ENCODE measurements at places on chromosomes 16 and 17.
A peak's percentile ranks its signal among the peaks of the same experiment; 100 is the strongest.

GRCh38 chr16:12311877-12312276 lies 335.3 kb downstream of the SNX29 start:
- no peak for DNase-seq

DNA sequence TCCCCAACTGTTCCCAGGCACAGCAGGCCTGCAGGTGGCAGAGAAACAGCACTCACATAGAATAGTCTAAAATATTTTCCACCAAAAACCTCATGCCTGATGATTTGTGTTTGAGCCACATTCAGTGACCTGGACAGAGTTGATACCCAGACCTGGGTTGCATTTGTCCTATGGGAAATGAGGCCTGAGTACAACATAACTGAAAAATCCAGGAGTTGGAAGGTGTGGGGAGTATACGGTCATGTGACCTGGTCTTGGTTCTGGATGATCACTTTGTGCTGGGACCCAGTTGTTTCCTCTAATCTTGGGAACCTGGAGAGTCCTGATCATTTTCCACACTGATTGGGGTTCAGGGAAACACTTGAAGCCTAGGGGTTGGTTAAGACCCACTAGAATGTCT lies 200.3 kb upstream of the MPHOSPH6 start:
- DNase-seq: no peak

DNA sequence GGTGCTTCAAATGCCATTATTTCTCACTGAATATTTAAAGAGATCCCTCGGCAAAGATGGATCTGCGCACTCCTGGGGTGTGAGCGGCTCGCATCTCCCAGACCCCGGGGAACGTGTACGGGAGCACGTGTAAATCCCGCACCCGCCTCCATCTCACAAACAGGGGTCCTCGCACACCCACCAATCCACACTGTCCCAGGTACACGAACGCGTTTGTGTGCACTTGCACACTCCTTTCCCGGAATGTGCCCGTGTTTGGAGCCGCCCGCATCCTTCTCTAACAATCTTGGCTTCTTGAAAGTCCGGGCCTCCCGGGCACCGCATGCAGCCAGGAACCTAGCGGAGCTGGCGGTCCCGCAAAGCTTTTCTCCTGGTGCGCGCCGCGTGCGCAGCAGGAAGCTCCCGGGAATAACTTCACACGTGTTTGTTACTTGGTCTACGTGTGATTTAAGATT lies 2.5 kb upstream of the SALL1 start:
- no peak for DNase-seq

- DNase-seq: no peak
These were observed 48.9 kb upstream of the NKD1 start for GRCh38 chr16:50499254-50499653.

DNA sequence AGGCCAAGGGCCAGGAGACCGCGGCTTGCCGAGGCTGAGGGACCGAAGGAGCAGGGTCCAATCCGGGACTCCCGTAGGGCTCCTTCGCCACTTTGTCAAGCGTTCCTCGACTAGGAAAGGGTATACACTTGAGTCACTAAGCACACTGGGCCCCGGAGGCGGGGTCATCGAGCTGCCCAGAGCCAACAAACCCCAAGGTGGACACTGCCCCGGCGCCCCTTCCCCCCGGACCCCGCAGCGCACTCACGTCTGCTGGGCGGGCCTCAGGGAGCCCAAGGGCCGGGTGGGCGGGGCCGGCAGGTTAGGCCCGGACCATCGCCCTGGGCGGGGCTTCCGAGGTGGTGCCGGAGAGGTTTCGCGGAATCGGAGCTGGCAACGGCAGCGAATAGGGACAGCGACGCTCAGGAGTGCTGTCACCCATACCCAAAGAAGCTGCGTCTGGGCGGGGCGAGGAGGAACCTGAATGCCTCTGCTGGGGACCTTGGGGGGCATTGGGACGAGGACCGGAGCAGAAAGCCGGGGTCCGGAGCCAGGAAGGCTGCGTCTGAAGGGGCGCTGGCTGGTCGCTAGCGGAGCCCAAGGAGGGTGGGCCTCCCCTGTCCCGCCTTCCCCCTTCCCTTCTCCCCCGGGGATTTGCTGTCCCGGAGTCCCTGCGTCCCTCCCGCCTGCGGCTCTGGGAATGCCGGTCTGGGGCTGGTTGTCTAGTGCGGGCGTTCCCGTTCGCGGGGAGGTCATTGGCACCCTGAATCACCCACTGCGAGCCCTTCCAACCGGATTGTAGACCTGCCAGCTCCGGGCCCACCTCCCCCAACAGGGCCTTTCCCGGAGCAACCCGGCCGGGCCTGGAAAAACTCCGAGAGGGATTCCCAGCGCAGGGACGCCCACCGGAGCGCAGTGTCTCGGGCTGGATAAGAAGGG lies 118.2 kb upstream of the SMURF2 start:
- DNase-seq: no peak

GRCh38 chr16:65213866-65214595 lies 92.2 kb upstream of the CDH11 start:
- DNase-seq: no peak

DNA sequence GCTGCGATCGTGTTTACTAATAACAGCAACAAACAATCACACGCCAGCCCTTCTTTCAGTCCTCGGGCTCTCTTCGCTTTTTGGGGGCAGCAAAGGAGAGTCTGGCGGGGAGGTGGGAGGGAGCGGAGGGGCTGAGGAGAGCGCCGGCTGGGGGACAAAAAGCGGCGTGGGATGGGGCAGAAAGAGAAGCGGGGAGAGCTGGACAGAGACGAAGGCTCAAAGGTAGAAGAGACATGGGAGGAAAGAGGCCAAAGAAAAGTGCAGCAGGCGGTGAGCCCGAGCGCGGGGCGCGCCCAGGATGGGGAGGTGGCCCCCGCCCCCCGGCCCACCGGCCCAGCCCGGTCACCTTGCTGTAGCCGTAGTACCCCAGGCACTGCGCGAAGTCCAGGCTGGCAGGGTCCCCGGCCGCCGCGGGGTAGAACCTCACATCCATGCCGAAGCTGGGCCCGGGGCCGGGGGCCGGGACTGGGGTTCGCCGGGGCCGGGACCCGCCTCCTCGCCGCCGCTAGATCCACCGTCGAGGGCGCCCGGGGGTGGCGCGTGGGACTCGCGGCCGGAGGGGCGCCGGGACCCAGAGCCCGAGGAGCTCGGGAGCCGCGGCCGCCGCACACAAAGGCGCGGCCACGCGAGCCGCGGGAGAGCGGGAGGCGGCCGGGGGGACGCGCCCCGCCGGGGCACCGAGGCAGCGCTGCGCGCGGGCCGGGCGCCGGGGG lies 496 bp downstream of the TOX3 start:
- no peak for DNase-seq

- no peak for DNase-seq
These were observed 130.3 kb downstream of the CCDC144A start for GRCh38 chr17:16820161-16820877.

DNA sequence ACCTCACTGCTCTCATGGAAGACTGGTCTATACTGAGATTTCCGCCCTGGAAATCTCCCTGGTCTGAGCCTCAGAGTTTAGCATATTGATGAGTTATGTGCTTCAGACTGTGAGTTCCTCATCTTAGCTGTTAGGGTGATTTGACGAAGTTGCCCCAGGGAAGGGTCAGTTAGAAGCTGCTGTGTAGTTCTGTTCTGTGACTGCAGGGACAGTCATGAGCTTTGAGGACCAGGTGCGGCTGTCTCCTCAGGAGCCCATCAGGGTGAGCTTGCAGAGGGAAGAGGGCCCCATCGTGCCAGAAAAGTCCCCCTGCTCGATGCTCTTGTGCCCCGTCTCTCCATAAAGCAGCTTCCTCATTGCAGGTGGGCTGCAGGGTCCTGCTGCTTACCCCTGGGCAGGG lies 28.3 kb upstream of the IL17C start:
- DNase-seq: no peak

DNA sequence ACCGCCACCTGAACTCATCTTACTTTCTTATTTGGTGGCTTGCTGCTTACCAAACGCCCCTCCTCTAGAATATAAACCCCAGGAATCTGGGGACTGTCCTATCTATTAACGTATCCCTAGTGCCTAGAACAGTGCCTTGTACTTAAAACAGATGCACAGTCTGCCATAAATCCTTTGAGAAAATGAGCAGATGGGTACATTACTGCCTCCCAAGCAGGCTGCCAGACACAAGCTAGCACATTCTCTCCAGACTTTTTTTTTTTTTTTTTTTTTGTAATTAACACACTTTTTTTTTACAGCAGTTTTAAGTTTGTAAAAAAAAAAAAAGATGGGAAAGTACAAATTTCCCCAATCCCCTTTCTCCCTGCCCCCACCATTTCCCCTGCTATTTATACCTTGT lies 57.3 kb upstream of the RPL38 start:
- no peak for DNase-seq

GRCh38 chr17:80261159-80261894 lies 675 bp downstream of the RNF213 start:
- peak; percentile 32 for DNase-seq

DNA sequence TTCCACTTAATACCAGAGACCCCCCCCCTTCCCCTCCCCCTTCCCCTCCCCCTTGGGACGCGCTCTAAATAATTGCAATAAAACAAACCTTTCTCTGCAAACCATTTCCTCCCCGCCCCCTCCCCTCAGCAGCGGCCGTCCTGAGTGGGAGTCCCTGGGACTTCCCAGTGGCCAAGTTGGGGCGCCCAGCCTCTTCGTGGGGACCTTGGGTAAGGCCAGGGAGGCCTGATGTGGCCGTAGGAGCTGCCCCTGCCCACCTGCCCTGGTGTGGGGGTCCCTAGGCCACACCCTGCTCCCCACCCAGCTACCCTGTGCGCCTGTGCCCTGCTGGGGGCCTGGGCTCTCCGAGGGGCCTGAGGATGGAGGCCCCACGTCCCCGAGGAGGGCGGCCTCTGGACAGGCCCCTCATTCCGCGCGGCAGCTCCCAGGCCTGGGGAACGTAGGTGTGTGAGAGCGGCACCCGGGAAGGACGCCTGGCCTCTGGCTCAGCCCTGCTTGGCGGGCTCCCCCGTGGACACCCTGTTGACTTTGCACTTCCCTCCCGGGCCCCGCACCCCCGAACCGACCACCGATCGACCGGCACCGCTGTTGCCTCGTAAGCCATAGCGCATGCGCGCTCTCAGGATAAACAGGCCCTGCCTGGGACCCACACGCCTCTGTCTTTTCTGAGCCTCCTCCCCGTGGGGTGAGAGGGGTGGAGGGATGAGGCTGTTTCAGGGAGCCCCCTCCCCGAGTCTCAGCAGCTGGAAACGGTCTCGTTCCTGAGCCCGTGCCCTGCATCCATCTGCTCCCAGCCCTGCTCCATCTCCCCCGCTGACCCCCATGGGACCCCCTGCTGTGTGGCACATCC lies 9.0 kb downstream of the NTHL1 start:
- no peak for DNase-seq

GRCh38 chr17:68613739-68614298 lies 12.7 kb upstream of the FAM20A start:
- peak; percentile 60 for DNase-seq

DNA sequence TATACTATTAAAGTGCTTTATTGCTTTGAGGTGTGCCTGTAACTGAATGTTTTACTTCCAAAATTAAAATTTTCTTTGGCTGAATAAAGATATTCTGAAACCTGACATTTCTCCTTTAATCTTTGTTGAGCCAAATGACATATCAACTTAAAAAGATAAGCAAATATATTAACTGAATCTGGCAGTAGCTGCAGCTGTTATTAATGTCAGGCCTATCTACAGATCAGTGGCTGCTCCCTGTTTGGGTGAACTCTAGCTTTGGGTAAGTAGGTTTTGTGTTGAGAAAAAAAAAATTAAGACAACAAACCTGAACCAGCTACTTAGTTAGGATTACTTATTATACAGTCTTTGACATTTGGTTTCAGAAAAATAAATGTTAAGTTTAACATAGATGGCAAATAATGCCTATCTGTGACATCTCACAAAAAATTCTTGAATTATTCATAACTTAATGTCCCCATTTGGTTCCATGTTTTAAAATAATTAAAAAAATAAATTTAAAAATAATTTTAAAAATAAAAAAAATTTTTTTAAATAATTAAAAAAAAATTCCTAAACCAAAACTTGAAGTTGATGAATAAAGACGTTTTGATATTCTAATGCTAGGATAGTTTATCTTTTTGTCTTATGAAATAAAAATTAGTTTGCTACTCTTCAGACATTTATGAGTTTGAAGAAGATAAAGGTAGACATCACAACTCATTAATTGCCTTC lies 19.8 kb downstream of the CPD start:
- DNase-seq: no peak

DNA sequence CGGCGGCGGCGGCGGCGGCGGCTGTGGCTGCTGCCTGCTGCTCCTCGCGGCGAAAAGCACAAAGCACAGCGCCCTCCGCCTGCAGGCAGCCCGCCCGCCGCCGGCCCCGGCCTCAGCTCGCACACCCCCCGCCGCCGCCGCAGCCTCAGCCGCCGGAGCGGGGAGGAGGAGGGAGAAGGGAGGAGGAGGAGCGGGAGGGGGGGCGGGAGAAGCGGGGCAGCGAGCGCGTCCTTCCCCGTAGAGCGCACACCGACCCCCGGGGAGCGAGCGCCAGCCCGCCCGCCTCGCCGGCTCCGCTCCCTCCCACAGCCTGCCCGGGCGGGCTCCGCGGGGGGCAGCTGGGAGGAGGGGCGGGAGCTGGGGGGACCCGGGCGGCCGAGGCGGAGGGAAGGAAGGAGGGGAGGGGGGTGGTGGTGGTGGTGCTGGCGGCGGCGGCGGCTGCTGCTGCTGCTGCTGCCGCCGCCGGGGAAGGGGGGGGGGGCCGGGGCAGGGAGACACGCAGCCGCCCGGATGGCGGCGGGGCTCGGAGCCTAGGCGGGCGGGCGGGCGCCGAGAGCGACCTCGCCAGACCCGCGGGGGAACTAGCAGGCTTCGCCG lies at the start of gene UBTF:
UBTF (minus strand) TSS at position 60 of the 597 bp plus-strand sequence. CDS start 1,446 bp downstream, outside the sequence.
- DNase-seq: peak; percentile 57

DNA sequence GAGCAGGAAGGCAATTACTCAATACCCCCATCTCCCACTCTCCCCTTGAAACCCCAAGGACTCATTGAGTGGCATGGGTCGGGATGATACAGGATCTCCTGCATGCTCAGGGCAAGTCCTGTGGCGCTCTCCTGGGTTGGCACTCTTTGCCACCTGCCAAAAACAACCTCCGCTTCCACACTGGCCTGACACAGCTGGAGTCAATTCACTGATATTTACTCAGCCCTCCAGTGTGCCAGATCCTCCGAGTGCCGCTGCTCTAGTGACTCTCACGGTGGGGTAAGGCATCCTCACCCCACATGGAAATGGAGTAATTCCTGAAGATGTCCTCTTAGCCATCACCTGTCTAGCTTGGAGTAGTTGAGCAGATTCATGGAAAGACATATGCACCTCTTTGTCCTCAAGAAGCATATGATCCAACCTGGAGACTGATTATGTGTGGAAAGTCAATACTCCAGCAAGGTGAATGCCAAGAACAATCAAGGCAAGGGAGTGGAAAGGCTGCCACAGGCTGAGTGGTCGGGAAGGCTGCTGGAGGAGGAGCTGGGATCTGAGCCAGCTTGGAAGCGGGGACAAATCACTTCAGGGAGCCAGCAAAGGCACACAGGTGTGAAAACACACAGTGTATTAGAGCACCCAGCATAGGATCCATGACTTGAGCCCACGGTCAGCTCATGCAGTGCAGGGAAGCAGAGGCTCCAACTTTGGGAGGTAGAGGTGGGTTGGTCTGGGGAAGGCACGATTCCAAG lies 12.6 kb upstream of the GOSR2 start:
- DNase-seq: no peak

- DNase-seq: peak; percentile 65
These were observed 54.4 kb upstream of the RCVRN start for GRCh38 chr17:9959377-9959981.

- DNase-seq: no peak
These were observed 383.8 kb downstream of the GRIN2A start for GRCh38 chr16:9798474-9798873.

GRCh38 chr17:12388226-12388625 lies 277.5 kb upstream of the MYOCD start:
- DNase-seq: no peak

- no peak for DNase-seq
These were observed 235.5 kb downstream of the XYLT1 start for GRCh38 chr16:17235147-17235815.

- no peak for DNase-seq
These were observed 46.8 kb upstream of the DNAH9 start for GRCh38 chr17:11551442-11551841.

Data from HEK293T (cell line).